ENCODE measurements at places on chromosomes 2 and 18.

DNA sequence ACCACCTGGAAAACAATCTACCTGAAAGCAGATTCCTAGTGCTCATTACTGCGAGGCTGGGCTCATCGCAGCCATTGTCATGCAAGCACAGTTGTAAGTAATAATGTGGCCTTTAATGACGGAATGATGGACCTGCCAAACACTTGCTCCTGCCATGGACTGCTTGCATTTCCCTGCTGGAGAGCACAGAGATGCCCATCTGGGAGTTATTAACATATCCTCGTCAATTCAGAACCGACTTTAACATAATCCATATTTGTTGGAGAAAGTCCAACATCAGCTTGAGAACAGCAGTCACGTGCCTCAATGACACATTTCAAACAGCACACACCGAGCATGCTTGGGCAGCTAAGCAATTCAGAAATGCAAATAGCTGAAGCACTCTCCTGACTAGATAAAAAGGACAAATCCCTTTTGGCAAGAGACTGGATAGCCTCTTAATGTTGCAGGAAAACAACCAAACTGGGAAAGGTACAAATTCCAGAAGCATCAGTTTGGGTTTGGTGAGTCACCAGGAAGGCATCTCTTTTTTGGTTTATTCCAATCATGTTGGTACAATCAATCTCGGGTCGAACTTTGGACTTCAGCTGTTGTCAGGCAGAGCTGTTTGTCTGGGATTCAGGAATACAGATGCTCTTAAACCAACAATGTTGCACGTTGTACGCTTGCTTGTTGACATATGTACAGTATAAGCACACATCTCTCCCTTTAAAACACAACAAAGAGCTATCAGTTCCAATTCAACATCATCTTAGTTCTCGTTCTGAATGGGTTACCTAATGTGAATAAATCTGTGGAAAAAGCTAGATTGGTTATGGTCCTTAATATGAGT is 395.8 kb downstream of the LNPK start:
- DNase-seq: peak; percentile 92

DNA sequence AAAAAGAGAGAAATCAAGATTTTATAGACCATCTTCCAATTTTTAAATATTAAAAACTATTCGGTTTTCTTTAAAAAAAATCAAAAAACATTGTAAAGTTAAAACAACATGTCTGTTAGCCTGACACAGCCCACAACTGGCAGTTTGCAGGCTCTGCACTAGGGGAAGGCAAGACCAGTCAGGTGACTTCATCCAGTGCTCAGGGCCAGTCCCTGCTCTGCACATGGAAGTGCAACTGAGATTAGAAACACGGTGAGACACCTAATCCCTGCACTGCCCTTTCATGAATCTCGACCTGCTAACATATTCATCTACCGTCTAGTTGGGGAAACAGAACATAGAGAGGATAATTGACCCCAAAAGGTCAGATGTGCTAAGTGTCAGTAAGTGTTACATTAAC is 135.2 kb downstream of the BARD1 start:
- no peak for DNase-seq

- DNase-seq: no peak
These were observed 20.2 kb upstream of the DLX1 start for GRCh38 chr2:172065111-172065510.

DNA sequence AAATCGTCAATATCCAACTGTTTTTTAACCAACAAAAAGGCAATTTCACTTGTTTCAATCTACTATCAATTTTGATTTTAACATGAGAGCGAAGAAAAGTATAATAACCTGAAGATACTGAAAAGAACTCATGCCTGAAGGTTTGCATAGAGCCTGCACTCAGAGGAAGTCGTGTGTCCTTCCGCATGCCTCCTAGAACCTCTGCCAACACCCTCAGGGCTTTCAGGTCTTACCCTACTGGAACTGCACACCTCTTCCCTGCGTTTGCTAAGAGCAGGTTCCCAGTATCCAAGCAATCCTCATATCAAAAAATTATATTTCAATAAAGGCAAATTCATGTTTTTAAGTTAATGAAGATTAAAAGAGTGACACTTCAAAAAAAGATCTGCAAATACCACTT is 74.7 kb downstream of the PIAS2 start:
- DNase-seq: no peak

GRCh38 chr2:130796290-130796689 is 40.4 kb upstream of the ARHGEF4 start:
- DNase-seq: no peak

- peak; percentile 29 for DNase-seq
These were observed 255.7 kb upstream of the ACVR2A start for GRCh38 chr2:147589127-147589526.

DNA sequence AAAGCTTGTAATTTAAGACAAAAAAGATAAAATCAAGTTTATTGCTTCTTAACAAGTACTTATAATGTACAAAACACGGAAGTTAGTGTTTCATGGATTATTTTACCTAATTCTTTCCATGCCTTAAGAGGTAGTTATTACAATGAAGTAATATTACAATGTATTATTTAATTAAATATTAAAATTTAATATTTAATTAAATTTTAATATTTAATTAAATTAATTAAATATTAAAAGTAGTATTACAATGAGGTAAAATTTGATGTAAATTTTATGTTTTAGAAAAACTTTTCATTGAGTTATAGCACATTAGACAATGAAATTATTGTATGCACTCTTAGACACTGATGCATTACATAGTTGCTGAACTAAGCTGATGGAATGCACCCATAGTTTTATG is 220.7 kb upstream of the NETO1 start:
- DNase-seq: no peak

DNA sequence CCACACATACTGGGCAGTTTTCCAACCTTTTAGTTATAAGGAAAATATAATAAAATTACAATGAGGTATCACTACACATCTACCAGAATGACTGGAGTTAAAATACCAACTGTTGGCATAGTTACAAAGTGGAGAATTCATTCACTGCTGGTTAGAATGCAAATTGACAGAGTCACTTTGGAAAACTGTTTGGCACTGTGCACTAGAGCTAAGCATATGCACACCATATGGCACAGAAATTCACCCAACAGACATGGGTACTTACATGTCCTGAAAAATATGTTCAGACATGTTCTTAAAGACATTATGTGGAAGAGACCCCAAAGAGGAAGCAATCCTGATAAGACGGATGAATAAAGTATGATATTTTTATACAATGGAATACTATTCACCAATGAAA is 686.1 kb upstream of the RAB6C start:
- DNase-seq: no peak

GRCh38 chr18:59359576-59359952 is 499 bp upstream of the LMAN1 start:
- DNase-seq: no peak

GRCh38 chr2:207162316-207162715 is 3.4 kb downstream of the KLF7 start:
- peak; percentile 87 for DNase-seq

DNA sequence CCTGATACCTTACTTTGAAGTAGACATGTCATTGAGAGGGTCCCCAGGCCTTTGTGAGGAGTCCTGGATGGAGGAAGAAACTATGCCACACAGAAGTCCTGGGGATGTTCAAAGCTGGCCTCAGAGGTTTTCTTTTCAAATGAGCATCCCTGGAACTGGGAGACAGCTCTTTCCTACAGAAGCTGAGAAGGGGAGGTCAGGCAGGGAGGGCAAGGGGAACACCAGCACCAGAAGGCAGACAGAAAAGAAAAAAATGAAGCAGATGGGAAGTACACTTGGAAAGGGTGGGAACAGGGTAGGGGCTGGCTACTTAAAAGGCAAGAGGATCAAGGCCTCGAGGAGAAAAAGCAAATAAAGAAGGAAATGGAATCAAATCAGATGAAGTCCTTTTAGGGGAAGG is 120.0 kb downstream of the FMNL2 start:
- DNase-seq: no peak

DNA sequence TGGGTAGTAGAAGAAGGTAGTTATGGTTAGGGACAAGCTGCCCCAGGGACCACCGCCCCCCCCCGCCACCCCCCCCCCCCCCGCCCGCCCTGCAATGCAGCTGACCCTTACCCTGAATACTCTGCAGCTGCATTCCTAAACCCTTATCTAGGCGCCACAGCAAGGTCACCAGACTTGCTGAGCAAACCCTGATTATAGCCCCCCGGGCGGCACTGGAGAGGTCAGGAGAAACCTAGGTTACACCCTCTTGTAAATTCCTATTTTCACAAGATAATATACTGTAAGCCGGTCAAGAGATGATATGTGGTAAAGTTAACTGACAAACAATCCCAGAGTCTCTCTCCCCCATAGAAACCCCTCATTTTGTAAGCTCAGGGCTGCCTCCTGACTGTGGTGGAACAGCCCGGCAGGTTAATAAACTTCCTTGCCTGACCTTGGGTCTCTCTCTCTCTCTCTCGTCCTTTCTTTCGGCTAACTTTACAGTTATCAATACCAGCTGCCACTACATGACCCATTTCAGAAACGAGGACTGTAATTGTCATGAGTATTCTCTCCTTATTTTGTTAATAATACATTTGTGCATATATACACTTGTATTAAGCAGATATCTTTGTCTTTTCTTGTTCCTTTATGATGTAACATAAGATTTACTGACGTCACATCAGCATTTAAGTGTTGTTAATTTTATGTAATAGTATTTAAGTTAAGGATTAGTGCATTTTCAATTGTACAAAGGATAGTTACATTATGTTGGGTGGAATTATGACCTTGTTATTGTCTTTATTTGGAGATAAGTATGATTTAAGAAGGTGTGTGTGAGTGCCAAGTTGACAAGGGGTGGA is 22.8 kb upstream of the SMAD4 start:
- no peak for DNase-seq

GRCh38 chr2:101026253-101026701 is 24.2 kb downstream of the RPL31 start:
- DNase-seq: no peak

- peak; percentile 40 for DNase-seq
These were observed 11.3 kb upstream of the CAB39 start for GRCh38 chr2:230701308-230701707.

DNA sequence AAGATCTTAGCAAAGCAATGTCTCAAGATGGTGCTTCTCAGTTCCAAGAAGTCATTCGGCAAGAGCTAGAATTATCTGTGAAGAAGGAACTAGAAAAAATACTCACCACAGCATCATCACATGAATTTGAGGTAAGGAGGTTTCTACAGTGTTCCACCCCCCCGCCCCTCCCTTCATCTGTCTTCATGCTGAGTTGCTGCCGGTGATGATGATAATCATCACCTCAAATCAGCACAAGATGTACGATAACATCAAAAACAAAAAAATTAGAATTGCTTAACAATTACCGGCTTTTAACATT is 14.6 kb downstream of the UGP2 start:
- peak; percentile 17 for DNase-seq

DNA sequence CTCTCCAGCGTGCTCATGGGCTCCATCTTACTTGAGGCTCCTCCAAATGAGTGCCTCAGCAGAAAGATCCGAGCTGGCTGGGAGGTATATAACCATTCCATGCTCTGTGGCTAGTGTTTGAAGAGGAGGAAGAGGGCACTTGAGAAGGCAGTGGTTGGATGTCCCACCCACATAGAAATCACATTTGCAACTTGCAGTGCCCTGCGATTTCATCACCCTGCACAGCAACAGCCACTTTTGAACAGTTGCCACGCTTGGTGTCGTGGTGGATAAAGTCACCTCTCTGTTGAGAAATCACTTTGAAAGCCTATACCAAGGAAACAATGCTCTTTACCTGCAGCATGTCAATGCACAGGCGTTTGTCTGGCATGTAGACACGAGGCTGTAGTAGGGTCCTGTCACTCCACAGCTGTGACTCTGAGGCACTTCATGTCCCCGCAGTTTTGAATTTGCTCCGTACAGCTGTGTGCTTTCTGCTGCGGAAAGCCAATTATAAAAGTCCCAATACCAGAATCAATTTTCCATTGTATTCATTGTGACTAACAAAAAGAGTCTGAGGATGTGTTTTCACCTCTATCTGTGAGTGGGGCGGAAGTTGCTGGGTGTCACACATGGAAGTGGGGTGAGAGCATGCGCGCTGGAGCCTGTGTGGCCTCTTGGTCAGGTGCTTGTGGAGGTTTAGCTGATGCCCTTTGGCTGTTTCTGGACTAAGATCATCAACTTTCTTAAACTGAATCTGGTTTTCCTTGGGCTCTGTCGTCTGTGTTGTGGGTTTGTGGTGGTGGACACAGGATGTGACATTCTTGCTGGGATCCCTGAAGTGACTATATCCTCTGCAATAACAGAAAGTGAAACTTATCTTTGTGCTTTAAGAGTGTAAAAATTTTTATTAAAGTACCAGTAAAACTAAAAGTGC is 2.8 kb downstream of the CNDP2 start:
- peak; percentile 20 for DNase-seq

- DNase-seq: peak; percentile 80
These were observed 2.9 kb upstream of the CRIM1 start for GRCh38 chr2:36352701-36353100.

DNA sequence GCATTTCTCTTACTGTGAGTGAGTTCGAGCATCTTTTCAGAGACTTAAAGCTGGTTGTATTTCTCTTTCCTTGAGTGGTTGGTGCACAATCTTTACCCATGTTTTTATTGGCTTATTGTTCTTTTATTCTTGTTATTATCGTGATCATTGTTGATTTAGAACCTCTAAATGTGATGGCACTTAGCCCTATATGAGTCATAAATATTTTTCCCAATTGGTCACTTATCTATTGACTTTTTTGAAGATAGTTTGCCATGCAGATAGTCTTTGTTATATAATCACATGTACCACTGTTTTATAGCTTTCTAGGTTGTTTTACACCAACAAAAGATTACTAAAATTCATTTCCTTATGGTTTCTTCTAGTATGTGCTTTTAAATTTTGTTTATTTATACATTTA is 141.6 kb upstream of the MSH6 start:
- DNase-seq: no peak

GRCh38 chr18:37538526-37539205 is 26.9 kb downstream of the CELF4 start:
- no peak for DNase-seq

DNA sequence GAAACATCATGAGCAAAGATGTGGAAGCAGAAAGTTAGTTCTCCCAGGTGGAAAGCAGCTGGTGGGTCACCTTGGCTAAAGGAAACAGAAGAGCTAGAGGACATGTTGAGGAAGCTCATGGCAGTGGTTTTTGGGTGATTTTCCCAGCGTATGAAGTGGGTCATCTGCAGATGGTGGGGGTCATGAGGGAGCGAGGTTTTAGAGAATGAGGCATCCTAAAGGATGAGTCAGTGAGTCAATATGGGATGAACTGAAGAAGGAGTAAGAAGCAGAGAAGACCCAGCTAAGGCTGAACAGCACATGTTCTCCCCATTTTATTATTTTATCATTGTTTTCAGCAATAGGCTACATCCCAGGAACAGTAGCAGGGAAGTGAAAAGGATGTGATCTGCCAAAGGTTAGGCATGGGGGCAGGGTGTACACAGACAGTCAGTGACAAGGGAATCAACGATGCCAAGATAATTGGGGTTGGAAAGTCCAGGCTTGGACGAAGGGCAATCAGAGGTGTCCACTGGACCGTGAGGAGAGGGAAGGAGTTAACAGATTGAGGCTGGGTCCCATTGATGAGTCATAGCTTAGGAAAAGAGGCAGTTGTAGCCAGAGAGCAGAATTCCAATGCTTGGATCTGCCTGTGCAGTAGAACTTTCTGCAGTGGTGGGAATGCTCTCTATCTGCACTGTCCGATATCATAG is 289.3 kb upstream of the RAB12 start:
- no peak for DNase-seq
